Breast epithelium (tissue), 4 donors: ENCODE measurements at places on chromosomes 7 and 10.

- H3K36me3 ChIP-seq: no peaks in the 10 kb centered on the region
- H3K4me3 ChIP-seq: no peak overlapping the region
- peak; percentile 19 for DNase-seq
- peak overlapping the region; percentile 43 for H3K27ac ChIP-seq
- H3K4me1 ChIP-seq: no peaks in the 10 kb centered on the region
These were observed 160.9 kb upstream of the CSTF2T start for GRCh38 chr10:51860257-51860656.

DNA sequence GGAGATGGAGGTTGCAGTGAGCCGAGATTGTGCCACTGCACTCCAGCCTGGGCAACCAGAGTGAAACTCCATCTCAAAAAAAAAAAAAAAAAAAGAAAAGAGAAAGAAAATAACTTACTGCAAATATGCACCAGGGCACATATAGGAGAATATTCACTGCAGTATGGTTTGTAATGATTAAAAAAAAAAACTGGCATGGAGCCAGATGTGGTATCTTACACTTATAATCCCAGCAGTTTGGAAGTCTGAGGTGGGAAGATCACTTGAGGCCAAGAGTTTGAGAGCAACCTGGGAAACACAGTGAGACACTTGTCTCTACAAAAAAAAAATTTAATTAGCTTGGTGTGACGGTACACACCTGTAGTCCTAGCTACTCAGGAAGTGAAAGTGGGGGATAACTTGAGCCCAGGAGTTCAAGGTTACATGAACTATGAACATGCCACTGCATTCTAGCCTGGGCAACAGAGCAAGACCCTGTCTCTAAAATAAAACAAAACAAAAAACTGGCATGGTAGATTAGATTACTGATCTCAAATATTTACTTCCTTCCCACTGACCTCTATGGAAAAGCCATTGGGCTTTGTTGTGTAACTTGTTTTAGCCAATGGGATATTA is 85.6 kb downstream of the MICU1 start:
- H3K4me1 ChIP-seq: no peaks in the 10 kb centered on the region
- H3K4me3 ChIP-seq: no peak overlapping the region
- H3K27ac ChIP-seq: no peak overlapping the region
- no peak for DNase-seq
- no peaks in the 10 kb centered on the region for H3K27me3 ChIP-seq

DNA sequence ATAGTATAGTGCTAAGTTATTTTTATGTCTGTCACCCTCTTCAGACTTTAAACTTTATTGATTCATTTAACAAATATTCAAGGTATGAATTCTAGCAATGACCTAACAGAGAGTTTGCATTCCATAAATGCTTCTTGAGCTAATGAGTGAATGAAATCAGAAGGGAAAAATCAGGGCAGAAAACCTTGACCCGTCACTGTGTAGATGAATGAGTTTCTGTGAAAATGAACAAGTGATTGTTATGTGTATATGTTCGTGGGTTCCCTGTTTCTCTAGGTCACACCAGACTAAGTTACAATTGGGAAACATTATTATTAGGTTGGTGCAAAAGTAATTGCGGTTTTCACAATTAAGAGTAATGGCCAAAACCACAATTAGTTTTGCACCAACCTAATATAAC is 30.1 kb downstream of the APBB1IP start:
- no peak overlapping the region for H3K27ac ChIP-seq
- no peak for DNase-seq
- no peaks in the 10 kb centered on the region for H3K36me3 ChIP-seq
- no peaks in the 10 kb centered on the region for H3K4me1 ChIP-seq
- H3K4me3 ChIP-seq: no peak overlapping the region
- no peaks in the 10 kb centered on the region for H3K27me3 ChIP-seq

- no peak overlapping the region for H3K27ac ChIP-seq
- DNase-seq: no peak
- no peaks in the 10 kb centered on the region for H3K36me3 ChIP-seq
- no peak overlapping the region for H3K4me3 ChIP-seq
These were observed 55.0 kb downstream of the CTTNBP2 start for GRCh38 chr7:117818232-117818631.

GRCh38 chr10:4812046-4812445 is 14.0 kb upstream of the AKR1E2 start:
- H3K4me1 ChIP-seq: no peaks in the 10 kb centered on the region
- H3K36me3 ChIP-seq: no peaks in the 10 kb centered on the region
- H3K4me3 ChIP-seq: no peak overlapping the region
- no peak overlapping the region for H3K27ac ChIP-seq
- H3K27me3 ChIP-seq: no peaks in the 10 kb centered on the region
- DNase-seq: no peak

GRCh38 chr10:132710036-132710686 is 75.8 kb downstream of the NKX6-2 start:
- H3K4me1 ChIP-seq: no peaks in the 10 kb centered on the region
- no peaks in the 10 kb centered on the region for H3K36me3 ChIP-seq
- no peaks in the 10 kb centered on the region for H3K27me3 ChIP-seq
